ENCODE measurements at places on chromosomes 3 and 15.

GRCh38 chr15:59295261-59296001, 77.2 kb downstream of the MYO1E start:
- DNase-seq, result no peak

GRCh38 chr15:29570948-29571791, 251.1 kb downstream of the TJP1 start:
- DNase-seq, result peak; percentile 37

GRCh38 chr3:23824699-23825444, 19.1 kb downstream of the UBE2E1 start:
- no peak for DNase-seq

GRCh38 chr15:29480949-29481348, 211.3 kb upstream of the NSMCE3 start:
- DNase-seq, result no peak

DNA sequence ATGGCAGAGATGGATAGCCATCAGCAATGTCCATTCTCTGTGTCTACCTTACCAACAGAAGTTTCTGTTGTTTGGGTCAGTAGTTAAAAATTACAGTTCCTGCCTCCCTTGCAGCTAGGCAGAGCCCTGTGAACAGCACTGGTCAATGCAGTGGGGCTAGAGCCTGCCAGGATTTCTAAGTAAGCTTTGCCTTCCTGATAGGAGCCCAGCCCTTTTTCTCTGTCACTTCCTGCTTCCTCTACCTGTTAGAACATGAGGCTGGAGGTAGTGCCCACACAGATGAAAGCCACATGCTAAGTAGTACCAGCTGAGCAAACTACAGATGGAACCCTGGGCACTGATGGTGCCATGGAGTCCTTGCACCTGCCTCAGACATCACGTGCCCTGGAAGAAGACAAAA, 45.0 kb downstream of the MGLL start:
- no peak for DNase-seq

GRCh38 chr3:157844800-157845565, 261.2 kb downstream of the SHOX2 start:
- DNase-seq, result no peak

DNA sequence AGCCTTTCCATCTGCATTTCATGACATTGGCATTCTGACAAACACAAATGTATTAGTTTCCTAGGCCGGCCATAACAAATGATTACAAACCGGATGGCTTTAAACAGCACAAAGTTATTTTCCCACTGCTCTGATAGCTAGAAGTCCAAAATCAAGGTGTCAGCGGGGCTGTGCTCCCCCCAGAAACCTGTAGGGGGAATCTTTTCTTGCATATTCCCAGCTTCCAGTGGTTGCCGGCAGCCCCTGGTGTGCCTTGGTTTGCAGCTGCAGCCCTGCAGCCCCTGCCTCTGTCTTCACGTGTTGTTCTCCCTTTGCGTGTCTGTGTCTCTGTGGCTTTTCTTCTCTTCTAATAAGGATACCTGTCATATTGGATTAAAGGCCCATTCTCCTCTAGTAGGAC, 79.0 kb upstream of the CDV3 start:
- DNase-seq, result no peak

DNA sequence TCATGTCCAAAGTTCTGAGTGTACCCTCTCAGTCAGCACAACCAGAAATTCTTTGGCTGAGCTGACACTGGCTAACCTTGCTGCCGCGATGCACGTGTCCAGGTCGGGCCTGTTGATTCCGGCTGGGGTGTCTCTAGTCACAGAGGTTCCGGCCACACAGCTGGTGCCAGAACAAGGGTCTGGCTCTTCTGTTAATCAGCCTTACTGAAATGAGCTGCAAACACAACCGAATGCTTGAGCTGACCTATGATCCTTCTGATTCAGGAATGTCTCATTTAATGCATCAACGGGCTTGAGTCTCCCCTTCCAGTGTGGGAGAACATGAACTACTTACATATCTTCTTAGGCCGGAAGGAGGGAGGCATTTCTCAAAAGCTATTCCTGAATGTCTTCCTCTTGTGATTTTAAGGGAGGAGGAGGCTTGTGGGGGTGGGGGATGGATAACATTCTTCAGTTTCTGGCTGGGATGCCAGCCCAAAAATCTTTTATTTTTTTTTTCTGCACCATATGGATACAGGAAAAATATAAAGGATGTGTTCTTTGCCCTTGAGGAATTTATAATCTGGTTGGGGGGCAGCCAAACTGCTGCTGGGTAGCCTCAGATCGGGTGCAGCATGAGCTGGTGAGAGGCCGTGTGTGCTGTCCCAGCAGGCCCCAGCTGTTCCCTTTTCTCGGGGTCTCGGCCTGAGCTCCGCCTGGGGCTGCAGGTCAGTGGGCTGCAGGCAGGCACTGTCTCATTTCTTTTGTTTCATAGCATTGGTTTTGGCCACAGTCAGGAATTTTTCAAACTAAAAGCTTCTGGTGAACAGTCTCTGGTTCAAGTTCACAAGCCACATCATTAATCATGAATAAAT, 319.1 kb upstream of the TBL1XR1 start:
- peak; percentile 24 for DNase-seq

GRCh38 chr3:178777718-178778411, 241.6 kb downstream of the KCNMB2 start:
- no peak for DNase-seq

DNA sequence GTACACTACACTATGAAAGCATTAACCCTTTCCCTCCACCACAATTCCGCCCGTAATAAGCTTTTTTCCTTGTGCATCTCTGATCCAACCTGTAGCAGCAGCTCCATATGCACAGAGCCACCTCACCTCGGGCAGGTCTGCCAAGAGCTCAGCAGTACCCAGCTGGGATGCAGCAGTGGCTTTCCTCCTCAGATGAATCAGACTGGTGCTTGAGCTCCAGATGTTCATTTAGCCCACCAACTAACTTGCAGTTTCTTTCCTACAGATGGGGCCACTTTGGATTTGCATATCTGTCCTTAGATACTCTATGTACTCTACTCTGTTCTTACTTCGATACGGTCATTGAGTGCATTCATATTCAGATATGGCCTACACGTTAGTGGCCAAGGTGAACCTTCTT, 14.8 kb upstream of the FSIP1 start:
- no peak for DNase-seq

DNA sequence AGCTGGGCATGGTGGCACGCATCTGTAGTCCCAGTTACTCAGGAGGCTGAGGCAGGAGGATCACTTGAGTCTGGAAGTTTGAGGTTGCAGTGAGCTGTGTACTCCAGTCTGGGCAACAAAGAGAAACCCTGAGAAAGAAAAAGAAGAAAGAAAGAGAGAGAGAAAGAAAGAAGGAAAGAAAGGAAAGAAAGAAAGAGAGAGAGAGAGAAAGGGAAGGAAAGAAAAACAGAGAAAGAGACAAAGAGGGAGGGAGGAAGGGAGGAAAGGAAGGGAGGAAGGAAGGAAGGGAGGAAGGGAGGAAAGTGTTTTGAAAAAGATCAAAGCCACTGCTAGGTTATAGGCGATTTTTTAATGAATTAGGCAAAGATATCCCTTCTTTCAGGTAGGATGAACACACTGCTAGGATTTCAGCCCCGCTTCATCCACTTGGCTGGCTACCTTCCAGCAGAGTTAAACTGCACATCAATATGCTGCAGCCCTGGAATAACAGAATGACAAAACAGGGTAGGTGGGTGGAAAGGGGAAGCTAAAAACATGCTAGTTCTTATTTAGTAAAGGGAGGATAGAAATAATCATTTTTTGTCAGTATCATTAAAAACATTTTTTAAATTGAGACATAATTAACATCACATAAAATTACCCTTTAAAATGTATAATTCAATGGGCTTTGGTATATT, 12.8 kb upstream of the PPARG start:
- no peak for DNase-seq

DNA sequence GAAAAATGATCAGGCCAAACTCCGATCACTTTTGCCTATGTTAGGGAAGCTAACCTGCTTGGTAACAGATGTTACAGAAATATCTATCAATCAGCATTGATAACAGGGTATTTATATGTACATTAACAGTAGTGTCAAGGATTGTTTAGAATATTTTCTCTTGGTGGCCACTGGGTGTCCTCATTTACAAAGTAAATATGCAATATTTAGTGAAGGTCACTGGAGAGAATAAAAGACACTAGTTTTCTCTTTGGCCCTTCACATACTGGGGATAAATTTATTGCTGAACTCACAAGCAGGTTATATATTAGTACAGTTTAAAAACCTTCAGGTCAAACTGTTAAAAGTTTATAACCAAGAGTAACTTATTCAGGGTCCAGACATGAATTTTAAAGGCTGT, 69.0 kb downstream of the TIGIT start:
- no peak for DNase-seq

GRCh38 chr15:92091155-92091734, 237.7 kb downstream of the SLCO3A1 start:
- peak; percentile 70 for DNase-seq

DNA sequence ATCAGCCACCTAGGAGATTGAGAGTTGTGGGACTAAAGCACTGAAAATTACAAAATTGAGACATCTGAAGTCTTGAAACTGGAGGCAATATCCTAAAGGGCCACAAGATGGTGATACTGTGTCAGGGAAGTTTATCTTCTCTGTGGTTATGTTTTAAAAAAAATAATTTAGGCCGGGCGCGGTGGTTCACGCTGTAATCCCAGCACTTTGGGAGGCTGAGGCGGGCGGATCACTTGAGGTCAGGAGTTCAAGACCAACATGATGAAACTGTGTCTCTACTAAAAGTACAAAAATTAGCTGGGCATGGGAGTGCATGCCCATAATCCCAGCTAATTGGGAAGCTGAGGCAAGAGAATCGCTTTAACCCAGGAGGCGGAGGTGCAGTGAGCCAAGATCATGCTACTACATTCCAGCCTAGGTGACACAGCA, 17.9 kb upstream of the NIT2 start:
- no peak for DNase-seq

GRCh38 chr3:41324156-41324475, 124.8 kb downstream of the CTNNB1 start:
- DNase-seq, result no peak

DNA sequence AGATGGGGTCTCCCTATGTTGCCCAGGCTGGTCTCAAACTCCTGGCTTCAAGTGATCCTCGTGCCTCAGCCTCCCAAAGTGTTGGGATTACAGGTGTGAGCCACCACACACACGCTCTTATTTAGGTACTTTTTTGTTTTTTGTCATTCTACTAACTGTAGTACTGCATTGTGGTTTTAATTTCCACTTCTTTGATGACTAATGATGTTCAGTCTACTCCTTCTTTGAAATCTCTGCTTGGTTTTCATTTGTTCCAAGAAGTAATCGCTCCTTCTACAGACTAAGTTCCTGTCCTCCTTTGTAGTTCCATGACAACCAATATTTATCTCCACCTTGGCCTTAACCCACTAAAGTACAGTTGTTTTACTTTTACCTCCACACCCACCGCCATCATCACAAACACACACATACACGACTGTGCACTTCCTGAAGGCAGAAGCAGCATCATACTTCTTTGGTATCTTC, 529 bp upstream of the DLEC1 start:
- peak; percentile 1 for DNase-seq

DNA sequence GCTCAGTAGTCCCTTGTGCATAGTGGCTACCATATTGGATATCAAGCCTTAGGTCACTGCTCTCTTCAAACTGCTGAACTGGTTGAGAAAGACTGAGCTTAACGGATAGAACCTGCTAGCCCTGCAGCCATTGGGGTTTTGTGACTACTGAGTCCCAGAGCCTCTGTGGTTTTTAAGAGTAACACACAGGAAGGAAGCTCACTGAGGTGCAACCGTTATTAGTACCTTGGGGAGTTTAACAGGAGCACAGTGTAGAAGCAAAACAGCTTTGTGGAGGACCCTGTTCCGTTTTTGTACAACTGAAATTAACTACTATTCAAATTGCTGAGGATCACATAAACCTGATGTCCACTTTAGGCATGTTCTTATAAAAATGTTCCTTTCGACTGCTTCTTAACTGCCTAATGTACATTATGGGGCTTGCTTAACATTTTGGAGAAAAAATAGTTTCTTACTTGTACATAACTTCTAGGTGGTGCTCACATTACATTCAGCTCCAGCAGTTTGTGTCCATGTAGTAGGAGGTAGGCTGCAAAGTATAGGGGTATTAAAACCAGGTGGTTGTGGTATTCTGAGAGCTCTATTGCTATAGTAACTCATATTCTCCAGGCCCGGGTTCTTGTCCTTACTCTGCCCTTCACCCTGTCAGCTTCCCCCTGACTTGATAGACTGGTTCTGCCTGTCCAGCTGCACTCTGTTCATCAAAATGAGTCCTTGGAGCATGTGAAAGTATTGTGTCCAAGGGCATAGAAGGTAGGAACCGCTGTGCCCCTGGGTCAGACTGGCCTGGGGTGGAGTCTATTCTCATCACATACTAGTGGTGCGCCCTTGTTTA, 17.3 kb downstream of the PXK start:
- no peak for DNase-seq

DNA sequence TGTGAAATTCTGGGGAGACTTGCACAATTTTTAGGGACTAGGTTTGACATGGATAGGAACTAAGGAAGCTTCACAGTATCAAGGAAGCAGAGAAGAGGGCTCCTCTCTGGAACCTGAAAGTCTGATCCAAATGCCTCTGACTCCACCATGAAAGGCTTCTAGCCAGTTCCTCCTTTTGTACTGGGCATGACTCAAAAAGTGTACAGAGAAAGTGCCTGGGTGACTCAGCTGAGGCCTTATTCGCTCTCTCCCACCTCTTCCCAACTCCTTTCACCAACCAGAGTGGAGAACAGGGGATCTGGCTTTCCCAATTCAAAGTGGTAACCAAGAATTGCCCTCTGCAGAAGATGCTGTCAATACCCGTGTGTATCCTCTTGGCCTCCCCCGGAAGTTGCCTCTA, 342.9 kb upstream of the PROK2 start:
- no peak for DNase-seq

- DNase-seq, result no peak
These were observed 34.6 kb downstream of the BTD start for GRCh38 chr3:15636028-15636709.

DNA sequence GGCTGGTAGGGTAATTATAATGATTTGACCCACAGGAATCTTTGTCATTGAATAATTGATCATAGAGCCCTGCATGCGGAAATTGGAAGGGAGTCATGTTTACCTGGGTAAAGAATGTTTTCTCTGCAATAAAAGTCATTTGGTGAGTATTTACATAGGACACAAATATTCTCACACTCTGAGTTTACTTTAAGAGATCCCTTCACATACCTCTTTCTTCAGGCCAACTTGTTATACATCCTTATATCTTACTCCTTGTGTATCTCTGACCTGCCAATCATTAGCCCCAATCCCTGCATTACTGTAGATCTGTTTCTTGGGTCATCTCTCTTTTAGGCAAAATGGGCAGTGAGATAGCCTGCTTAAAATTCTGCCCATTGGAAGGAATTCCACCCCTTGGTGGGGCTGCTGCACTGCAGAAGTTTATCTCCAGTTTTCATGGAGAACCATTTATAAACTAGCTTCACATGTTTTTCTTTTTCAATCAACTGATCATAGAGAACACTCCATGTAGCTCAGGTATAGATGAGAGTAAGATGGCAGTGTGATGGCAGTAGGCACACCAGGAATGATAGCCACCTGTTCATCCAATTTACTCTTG, 46.2 kb downstream of the ILDR1 start:
- DNase-seq, result no peak

- no peak for DNase-seq
These were observed 43.0 kb upstream of the UTS2B start for GRCh38 chr3:191373327-191373726.

GRCh38 chr3:113140876-113141275, 70.5 kb upstream of the BOC start:
- DNase-seq, result no peak

- DNase-seq, result no peak
These were observed 3.6 kb downstream of the PLA2G4D start for GRCh38 chr15:42090781-42091180.

- DNase-seq, result peak; percentile 45
These were observed 36.8 kb downstream of the HGD start for GRCh38 chr3:120645083-120645845.

- no peak for DNase-seq
These were observed 57.7 kb downstream of the GASK1A start for GRCh38 chr3:43036621-43037423.
